T-helper 22 cell (primary cell): ENCODE measurements at places on chromosomes 13 and 19.

GRCh38 chr13:69324090-69324886 is 783.3 kb upstream of the ATXN8OS start:
- DNase-seq, result no peak

- DNase-seq, result no peak
Observed at GRCh38 chr13:44407891-44408290, 34.3 kb downstream of the SERP2 start.

DNA sequence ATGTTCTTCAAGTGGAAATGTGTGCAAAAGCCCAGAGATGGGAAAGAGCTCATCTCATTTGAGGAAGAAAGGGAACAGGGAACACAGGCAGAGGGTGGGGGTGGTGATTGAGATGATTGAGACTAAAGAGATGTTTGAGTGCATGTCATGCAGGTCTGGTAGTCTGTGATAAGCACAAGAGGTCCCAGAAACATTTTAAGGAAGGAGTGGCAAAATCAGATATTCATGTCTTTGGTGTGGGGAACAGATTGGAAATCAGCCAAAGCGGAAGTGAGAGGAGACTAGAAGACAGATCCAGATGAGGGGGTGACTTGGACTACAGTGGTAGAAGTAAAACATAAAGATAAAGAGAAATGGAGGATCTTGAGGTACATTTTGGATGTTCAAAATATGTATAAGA is 39.4 kb upstream of the DACH1 start:
- DNase-seq, result no peak

DNA sequence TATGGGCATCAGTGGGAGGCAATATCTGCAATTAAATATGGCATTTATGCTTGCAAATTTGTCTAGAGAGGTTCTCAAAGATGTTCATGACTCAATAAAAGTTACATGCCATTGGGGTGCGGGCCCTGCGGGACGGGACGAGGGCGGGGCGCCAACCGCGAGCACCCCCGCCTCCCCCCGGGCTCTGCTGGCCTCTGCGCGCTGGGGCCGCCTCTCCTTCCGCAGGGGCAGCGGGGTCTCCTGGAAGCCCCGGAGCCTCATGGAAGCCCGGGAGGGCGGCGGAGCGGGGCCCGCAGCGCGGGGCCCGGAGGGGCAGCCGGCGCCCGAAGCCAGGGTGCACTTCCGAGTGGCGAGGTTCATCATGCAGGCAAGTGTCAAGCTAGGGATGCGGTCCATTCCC is 179.2 kb downstream of the TPTE2 start:
- DNase-seq, result no peak

GRCh38 chr13:59483501-59484145 is 680.1 kb downstream of the DIAPH3 start:
- DNase-seq, result no peak

DNA sequence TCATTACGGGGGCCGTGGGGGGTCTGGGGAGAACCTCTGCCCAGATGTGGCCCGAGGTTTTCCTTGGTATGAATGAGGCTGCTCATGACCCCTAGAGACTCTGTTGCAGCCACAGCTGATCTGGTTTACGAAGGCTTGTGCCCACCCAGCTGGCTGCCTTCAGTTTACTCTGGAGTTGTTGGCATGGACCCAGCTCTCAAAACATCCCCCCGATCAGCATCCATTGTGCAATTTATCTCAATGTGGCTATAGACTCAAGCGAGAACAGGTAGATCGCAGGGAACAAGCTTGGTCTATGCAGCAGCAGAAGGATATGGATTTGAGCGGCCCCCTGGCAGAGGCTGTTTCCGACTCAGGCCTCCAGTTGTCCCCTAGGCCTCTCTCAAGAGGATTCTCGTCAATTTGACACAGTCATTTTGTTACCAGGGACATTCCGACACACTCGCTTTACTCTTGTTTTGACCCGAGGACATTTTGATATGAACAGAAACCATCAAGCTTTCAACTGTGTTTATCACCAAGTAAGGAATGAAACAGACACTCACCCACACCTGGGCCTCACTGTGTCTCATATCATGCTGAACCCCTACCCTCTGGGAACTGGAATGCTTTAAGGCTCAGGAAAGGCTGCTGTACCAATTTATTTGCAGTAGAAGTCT is 161.5 kb downstream of the KATNAL1 start:
- DNase-seq, result no peak

DNA sequence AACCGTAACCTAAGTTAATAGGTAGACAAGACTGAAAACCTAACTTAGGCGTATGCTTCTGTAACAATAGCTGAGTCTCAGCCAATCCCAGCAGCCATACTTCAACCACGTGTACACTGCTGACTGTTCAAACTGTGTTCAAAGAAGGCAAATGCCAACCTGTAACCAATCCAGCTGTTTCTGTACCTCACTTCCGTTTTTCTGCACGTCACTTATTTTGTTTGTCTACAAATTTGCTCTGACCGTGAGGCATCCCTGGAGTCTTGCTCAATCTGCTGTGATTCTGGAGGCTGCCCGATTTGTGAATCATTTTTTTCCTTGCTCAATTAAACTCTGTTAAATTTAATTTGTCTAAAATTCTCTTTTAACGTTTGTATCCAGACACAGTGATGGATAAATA is 59.2 kb downstream of the EDNRB start:
- DNase-seq, result no peak

DNA sequence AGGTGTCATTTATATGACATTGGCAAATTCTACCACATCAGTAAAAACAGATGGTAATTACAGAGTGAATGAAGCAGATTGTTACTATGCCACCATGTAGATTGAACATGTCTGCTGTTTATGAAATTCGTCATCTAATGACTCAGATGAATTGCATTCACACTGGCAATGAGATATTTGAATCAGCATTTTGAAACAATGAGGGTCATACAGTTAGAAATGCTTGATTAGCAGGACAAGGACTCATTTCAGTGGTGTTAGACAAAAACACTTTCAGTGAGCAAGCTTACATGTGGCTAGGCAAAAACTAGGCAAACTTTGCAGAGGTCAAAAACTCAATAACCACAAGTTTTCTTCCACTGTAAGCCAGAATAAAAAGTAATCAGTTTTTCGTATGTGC is 1165.0 kb downstream of the SLITRK1 start:
- no peak for DNase-seq

DNA sequence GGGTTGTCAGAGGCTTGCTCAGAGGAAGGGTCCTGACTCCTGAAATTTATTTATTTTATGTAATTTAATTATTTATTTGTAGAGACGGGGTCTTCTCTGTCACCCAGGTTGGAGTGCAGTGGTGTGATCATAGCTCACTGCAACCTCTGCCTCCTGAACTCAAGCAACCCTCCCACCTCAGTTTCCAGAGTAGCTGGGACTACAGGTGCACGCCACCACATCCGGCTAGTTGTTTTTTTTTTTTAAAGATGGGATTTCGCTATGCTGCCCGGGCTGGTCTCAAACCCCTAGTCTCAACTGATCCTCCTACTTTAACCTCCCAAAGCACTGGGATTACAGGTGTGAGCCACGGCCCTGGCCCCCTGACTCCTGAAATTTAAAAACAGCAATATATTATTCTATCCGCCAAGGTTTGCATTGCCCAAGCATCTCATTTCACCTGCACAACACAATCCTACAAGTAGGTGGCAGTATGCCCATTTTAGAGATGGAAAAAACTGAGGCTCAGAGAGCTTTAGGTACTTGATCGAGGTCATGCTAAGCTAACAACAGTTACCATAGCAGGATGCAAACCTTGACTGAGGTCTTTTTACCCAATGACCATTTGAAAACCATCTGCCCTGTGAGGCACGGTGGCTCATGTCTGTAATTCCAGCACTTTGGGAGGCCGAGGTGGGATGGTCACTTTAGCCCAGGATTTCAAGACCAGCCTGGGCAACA is 18.1 kb downstream of the ARHGEF18 start:
- DNase-seq, result no peak

GRCh38 chr19:11499890-11500420 is 5.7 kb downstream of the ZNF653 start:
- no peak for DNase-seq

DNA sequence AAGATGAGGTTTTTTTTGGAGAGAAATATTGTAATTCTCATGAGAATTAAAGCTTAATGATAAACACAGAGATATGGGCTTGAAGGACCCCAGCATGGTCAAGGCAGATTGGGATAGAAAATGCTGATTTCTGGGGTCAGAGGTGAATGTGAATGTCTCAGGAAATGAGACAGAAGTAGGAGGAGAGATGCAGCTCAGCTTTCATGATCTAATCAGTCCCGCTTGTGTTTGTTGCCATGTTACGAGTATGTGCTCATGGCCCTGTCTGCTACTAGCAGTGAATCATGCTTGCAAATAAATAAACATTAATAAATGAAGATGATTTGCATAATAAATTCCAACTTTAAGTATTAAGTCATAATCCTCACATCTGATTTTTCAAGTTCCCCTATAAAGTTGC is 23.0 kb upstream of the NDFIP2 start:
- DNase-seq, result peak; percentile 25

GRCh38 chr19:55656988-55657747 is 2.3 kb downstream of the U2AF2 start:
- no peak for DNase-seq
